Large intestine (tissue), 12 donors: ENCODE measurements at places on chromosomes 6 and 20. TPM values are rescaled to one million over a fixed set of nuclear protein-coding genes. Genes with fewer than 3 reads are reported as not detected.

HTR1B gene
- polyA plus RNA-seq, result 1.2 TPM

MYLK4 gene
- 0.48 TPM for polyA plus RNA-seq

ITCH gene
- polyA plus RNA-seq, result 33.3 TPM

DLL1 gene
- 39.3 TPM for polyA plus RNA-seq

PHF20 gene
- 23.6 TPM for polyA plus RNA-seq

BTNL2 gene
- 0.18 TPM for polyA plus RNA-seq

KCNK15 gene
- polyA plus RNA-seq, result 0.21 TPM

PBOV1 gene
- not detected for polyA plus RNA-seq

GRIK2 gene
- polyA plus RNA-seq, result 3.3 TPM

PGC gene
- polyA plus RNA-seq, result 0.16 TPM

MROH8 gene
- polyA plus RNA-seq, result 3.6 TPM

- no peaks in the 10 kb centered on the region for H3K27me3 ChIP-seq
- H3K4me3 ChIP-seq, result no peak overlapping the region
- no peaks in the 10 kb centered on the region for H3K4me1 ChIP-seq
- no peak overlapping the region for H3K27ac ChIP-seq
Measured at GRCh38 chr20:61499859-61500554, 247.9 kb downstream of the CDH4 start.

DNA sequence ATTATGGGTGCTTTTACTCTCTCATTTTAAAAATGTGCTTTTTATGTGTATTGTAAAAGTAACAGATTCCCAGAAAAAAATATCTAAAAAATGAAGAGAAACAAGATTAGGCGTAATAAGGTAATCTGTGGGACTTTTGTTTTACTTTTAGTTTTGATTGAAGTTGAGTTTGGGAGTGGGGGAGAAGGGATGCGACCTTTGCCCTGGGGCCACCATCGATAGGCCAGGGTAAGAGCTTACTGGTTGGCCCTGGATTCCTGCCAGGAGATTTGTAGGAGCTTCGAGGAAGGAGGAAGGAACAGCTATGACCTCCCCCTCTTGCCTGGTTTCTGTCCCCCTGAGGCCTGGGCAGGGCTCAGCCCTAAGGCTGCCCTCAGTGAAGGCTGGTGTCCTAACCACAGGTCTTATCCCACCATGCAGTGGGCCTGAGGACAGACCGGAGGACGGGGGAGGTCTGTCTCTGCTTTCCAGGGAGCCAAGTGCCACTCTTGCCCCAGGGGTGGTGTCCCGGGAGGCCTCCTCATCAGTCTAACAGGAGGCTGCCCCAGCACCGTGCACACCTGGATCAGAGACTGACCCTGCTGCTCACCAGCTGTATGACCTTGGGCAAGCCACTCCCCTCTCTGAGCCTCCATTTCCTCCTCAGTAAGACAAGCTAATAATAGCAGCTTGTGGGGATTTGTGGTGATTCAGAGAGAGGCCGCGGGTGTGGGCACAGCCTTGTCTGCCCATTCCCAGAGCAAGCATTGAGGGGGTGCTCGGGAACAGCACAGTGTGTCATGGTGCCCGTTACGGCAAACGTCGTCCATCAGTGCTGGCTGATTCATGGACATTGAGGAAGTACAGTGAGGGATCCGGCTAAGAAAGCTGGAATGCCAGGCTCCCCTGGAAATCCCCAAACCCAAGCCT lies 21.2 kb downstream of the TGM2 start:
- H3K4me3 ChIP-seq, result no peak overlapping the region
- peak; percentile 96 for DNase-seq
- peaks cover 72% of the 10 kb centered on the region for H3K4me1 ChIP-seq
- peak overlapping the region; percentile 95 for H3K27ac ChIP-seq

- peaks cover 77% of the 10 kb centered on the region for H3K27me3 ChIP-seq
- no peak for DNase-seq
- no peak overlapping the region for H3K4me3 ChIP-seq
Measured at GRCh38 chr6:27674882-27675281, 202.0 kb upstream of the ZNF184 start.

DNA sequence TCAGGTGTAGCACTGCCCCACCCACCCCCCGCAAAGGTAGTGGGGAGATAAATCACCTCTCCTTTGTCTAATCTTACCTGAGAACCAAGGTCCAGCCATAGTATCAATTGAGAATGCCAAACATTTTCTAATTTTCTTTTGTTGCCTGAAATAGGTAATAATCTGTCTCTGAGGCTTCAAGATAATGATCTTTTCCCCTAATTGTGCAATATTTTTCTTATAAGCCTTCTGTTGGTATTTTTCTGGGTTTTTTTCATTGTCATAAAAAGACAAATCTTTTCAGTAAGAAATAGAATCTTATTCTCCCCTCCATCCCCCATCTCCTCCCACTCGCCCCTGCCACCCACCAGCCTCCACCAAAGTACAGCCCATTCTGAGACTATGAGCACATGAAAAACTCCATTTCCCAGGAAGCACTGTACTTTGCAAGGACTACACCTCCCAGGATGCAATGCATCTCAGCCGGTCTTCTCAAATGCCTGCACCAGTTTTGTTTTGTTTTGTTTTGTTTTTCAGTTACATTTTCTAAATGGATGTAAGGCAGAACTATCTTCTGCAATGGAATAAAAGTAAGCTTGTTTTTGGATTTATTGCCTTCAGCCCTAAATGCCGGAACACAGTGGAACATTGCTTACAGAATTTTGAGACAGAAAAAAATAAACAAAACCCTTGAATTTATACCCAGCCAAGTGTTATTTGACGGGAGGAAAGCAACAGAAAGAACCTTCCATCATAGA lies 268.0 kb downstream of the TFAP2A start:
- no peaks in the 10 kb centered on the region for H3K36me3 ChIP-seq
- no peaks in the 10 kb centered on the region for H3K4me1 ChIP-seq
- DNase-seq, result peak; percentile 15
- H3K27me3 ChIP-seq, result no peaks in the 10 kb centered on the region

DNA sequence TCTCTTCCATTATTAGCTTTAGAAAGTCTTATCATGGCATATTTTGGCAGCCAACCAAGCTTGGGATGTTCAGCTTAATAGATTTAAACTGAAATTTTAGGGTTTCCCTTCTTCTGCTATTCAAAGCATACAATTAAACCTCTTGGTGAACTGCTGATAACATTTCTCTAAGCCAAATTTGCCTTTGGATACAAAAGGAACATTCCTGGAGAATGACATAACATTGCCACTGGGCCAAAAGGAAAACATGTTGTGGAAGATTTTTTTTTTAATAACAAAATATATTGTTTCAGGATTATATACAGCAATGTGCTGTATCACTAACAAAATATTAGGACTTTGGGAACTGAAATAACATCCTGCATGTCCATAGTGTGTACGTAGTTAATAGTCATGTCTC lies 215.1 kb upstream of the TBX18 start:
- no peaks in the 10 kb centered on the region for H3K27me3 ChIP-seq
- no peak overlapping the region for H3K27ac ChIP-seq
- no peaks in the 10 kb centered on the region for H3K4me1 ChIP-seq

DNA sequence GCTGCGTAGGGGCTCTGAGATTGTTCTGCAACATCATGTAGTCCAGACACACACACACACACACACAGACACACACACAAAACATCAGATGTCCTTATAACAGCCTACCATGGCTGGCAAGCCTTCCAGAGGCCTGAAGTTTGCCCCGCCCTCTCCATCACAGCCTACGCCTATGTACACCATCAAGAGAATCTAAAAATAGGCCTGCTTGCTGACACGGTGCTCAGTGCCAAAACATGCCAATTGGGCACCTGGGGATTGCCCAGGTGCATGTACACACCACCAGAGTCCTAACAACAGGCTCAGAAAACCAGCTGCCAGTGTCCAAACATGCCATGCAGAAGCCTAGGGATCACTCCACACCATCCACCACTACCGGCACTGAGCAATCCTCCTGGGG lies 391.7 kb upstream of the SPTLC3 start:
- H3K4me3 ChIP-seq, result no peak overlapping the region
- no peaks in the 10 kb centered on the region for H3K36me3 ChIP-seq
- H3K27me3 ChIP-seq, result no peaks in the 10 kb centered on the region
- no peak for DNase-seq

DNA sequence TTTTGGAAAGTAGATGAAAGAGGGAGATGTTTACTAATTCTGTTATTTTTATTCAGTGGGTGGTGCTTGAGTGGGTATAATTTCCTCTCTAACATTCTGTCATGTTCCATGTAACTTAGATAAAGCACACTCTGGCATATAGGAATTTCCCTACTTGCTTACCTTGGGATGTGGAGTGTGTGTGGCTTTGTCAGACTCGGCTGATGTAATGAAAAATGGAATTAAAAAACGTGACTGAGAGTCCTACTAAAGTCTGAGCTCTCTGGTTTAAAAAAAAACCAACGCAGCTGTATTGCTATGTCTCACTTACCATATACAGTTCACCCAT lies 98.3 kb downstream of the JARID2 start:
- DNase-seq, result no peak
- no peak overlapping the region for H3K4me3 ChIP-seq
- H3K4me1 ChIP-seq, result no peaks in the 10 kb centered on the region
- no peaks in the 10 kb centered on the region for H3K27me3 ChIP-seq

DNA sequence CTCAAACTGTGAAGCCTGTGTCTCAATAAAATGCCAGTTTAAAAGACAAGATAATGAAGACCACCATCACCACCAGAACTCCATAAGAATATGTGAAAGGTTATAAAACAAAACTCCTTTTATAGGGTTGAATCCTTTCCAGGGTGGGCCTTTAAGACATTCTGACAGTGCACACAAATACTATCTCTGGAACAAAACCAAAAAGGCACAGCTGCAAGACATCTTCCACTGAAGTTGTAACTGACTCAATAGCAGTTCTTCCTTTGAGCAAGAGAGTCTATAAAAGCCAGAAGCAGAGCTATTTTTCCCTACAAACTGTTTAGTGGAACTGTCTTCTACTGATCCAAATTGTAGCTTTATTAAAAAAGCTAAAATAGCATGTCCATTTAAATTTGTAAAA lies 81.6 kb downstream of the EPB41L2 start:
- no peaks in the 10 kb centered on the region for H3K4me1 ChIP-seq
- no peaks in the 10 kb centered on the region for H3K36me3 ChIP-seq
- H3K4me3 ChIP-seq, result no peak overlapping the region
- H3K27me3 ChIP-seq, result no peaks in the 10 kb centered on the region
- H3K27ac ChIP-seq, result no peak overlapping the region

- peak within 1 kb of the TSS; percentile 74 for H3K27ac ChIP-seq
- H3K4me3 ChIP-seq, result peak within 1 kb of the TSS; percentile 77
- no peaks in the 10 kb centered on the region for H3K36me3 ChIP-seq
- no peaks in the 10 kb centered on the region for H3K27me3 ChIP-seq
Measured at GRCh38 chr6:89145956-89146717, at the start of gene PM20D2. Gene PM20D2, plus strand, starts transcription at chr6:89146055. Its CDS starts 90 bp downstream, at chr6:89146145.

- DNase-seq, result no peak
- H3K27ac ChIP-seq, result no peak overlapping the region
Measured at GRCh38 chr20:63497138-63497945, 1.5 kb downstream of the EEF1A2 start.

- DNase-seq, result peak; percentile 30
- H3K27ac ChIP-seq, result peak overlapping the region; percentile 94
- H3K4me1 ChIP-seq, result peaks cover 51% of the 10 kb centered on the region
- H3K27me3 ChIP-seq, result peaks cover 3% of the 10 kb centered on the region
- H3K36me3 ChIP-seq, result no peaks in the 10 kb centered on the region
Measured at GRCh38 chr20:50726955-50727791, 4.2 kb upstream of the PARD6B start.

- no peaks in the 10 kb centered on the region for H3K36me3 ChIP-seq
- no peak overlapping the region for H3K27ac ChIP-seq
- no peak overlapping the region for H3K4me3 ChIP-seq
- no peak for DNase-seq
- H3K27me3 ChIP-seq, result peaks cover 34% of the 10 kb centered on the region
- no peaks in the 10 kb centered on the region for H3K4me1 ChIP-seq
Measured at GRCh38 chr6:44327760-44328159, 14.6 kb upstream of the AARS2 start.

- DNase-seq, result peak; percentile 80
- H3K27me3 ChIP-seq, result no peaks in the 10 kb centered on the region
- H3K27ac ChIP-seq, result peak overlapping the region; percentile 36
Measured at GRCh38 chr6:28944412-28944865, 20.7 kb upstream of the TRIM27 start.

- DNase-seq, result no peak
- H3K4me3 ChIP-seq, result no peak overlapping the region
- H3K27me3 ChIP-seq, result peaks cover 19% of the 10 kb centered on the region
- no peak overlapping the region for H3K27ac ChIP-seq
Measured at GRCh38 chr6:36283608-36284007, 13.7 kb downstream of the PNPLA1 start.

DNA sequence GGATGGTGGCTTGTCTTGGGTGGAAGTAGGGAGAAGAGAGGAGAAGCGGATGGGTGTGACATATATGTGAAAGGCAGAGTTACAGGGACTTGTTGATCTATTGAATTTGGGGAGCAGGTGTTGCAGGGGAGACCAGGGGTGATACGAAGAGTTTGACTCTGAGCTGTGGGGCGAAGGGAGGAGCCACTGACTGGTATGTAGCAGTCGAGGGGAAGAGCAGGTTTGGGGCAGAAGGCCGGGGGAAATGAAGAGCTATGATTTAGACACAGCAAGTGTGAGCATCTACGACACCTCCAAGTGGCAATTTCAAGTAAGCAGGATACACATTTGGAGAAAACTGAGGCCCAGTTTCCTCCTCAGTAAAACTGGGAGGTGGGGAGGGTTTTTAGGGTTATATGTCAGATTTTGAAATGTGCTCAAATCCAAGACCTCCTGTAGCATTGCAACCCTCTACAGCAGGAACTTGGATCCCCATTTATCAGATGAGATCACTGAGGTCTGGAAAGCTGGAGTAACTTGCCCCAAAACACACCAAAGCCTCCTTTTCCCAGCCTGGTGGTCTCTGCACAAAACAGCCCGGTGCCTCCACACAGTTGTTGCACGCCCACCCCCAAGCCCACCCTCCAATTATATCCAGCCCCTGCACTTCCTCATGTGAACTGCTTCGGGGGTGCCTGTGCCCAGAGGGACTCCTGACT lies 137.8 kb downstream of the PREX1 start:
- DNase-seq, result no peak
- H3K27me3 ChIP-seq, result no peaks in the 10 kb centered on the region
- H3K36me3 ChIP-seq, result peaks cover 2% of the 10 kb centered on the region
- H3K4me1 ChIP-seq, result peaks cover 47% of the 10 kb centered on the region
- no peak overlapping the region for H3K27ac ChIP-seq

GRCh38 chr20:15375836-15376235 lies 1038.4 kb upstream of the FLRT3 start:
- H3K27ac ChIP-seq, result no peak overlapping the region
- DNase-seq, result no peak
- H3K4me1 ChIP-seq, result no peaks in the 10 kb centered on the region
- no peaks in the 10 kb centered on the region for H3K27me3 ChIP-seq
- H3K36me3 ChIP-seq, result no peaks in the 10 kb centered on the region
- no peak overlapping the region for H3K4me3 ChIP-seq

- no peak overlapping the region for H3K27ac ChIP-seq
- no peak overlapping the region for H3K4me3 ChIP-seq
- DNase-seq, result no peak
- peaks cover 14% of the 10 kb centered on the region for H3K4me1 ChIP-seq
- H3K27me3 ChIP-seq, result no peaks in the 10 kb centered on the region
Measured at GRCh38 chr20:23156170-23156841, 70.2 kb upstream of the CD93 start.

DNA sequence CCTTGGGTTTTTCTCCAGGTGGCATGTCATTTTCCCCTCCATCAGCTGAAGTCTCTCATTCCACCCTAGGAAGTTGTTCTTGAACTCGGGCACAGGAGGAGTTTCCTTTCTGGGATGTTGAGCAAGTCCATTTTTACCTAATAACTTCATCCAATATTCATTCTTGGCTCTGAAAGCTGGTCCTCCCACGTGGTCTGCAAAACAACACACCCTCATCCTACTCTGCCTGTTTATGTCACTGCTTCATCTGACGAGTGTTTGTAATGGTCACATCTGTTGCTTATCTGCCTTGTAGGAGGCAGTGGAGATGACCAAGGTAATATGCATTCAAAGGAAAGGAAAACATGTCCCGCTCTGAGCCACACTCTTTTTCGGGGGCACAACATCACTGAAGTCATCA lies 41.7 kb upstream of the AIG1 start:
- DNase-seq, result no peak
- peaks cover 3% of the 10 kb centered on the region for H3K4me1 ChIP-seq
- no peaks in the 10 kb centered on the region for H3K27me3 ChIP-seq
